ENCODE measurements at places on chromosomes 5 and 9. TPM values are rescaled to one million over a fixed set of nuclear protein-coding genes. Genes with fewer than 3 reads are reported as not detected.

The TRAF1 gene
- 3.4 TPM for total RNA-seq

The INSL6 gene
- not detected for total RNA-seq

The KCNV2 gene
- total RNA-seq, result not detected

The TMEM161B gene
- total RNA-seq, result 13.6 TPM

The C9 gene
- not detected for total RNA-seq

The RIOK2 gene
- 19.0 TPM for total RNA-seq

The OR1L8 gene
- total RNA-seq, result not detected

The PCDHB16 gene
- total RNA-seq, result 2.1 TPM

The FOXD4L3 gene
- total RNA-seq, result not detected

The CTSL gene
- total RNA-seq, result 169 TPM

The IL13 gene
- not detected for total RNA-seq

The KIF4B gene
- not detected for total RNA-seq

All from RPMI7951 (cell line).